ENCODE measurements at places on chromosomes 2 and 18.

- DNase-seq = no peak
These were observed 108.3 kb downstream of the ARL6IP6 start for GRCh38 chr2:152826581-152827279.

GRCh38 chr18:54080858-54081257 lies 143.6 kb downstream of the MBD2 start:
- DNase-seq = no peak

DNA sequence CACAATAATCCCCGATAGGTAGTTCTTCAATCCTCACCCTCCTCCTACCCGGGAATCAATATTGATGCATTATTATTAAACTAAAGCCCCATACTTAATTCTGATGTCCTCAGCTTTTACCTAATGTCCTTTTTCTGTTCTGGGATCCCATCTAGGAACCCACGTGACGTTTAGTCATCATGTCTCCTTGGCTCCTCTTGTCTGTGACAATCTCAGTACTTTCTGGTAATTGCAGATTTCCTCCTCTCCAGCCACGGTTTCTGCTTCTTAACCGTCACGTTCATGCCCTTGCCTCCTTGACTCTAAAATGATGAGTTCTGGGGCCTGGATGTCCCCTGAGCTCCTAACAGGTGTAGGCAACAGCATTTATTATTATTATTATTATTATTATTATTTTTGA lies 2.9 kb upstream of the DGKD start:
- DNase-seq = no peak

GRCh38 chr18:77111951-77112746 lies 20.4 kb downstream of the MBP start:
- DNase-seq = no peak

DNA sequence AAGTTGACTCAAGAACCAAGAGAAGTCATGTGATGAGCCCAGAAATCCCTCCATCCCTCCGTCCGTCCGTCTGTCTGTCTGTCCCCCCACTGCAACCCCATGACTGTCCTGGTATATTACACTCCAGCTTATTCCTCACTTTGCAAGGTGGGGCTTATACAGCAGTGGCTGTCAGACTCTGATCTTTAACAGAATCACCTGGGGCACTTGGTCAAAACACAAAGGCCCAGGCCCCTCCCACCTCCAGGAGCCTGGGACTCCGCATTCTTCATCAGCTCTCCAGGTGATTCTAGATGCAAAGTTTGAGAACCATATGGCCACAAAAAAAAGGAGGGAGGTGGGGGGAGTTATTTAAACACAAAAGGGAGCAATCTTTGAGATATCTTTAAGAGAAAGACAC lies 61.4 kb downstream of the MYO5B start:
- DNase-seq = no peak

DNA sequence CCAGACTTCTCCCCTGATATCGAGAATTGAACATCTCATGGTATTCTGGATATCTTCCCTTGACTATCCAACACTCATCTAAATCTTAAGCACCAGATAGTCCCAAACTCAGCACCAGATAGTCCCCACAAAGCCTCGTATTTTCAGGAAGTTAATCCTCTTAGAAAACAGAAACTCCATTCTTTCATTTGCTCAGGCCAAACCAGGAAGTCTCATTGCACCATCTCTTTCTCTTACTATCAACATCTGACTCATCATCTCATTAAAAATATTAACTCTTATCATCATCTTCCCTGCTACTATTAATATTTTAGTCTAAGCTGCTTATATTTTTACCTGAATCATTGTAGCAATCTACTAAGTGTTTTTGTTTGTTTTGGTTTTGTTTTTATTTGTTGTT lies 286.4 kb downstream of the GALNT13 start:
- no peak for DNase-seq

DNA sequence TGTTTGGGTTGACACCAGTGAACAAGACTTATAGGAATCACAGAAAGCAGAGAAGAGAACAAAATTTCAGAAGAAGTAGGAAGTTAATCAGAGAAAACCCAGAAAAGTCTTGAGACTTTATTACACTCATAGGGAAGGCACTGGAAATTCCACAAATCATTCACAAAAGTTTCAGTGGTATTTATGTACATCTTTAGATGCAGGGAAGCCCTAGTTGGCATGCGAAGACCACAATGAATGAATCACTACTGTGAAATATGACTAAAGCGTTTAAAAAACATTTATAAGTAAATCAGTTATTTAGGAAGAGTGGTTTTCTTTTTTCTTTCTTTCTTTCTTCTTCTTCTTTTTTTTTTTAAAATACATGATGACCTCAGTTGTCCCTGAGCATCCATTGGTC lies 105.1 kb downstream of the NUP35 start:
- no peak for DNase-seq

DNA sequence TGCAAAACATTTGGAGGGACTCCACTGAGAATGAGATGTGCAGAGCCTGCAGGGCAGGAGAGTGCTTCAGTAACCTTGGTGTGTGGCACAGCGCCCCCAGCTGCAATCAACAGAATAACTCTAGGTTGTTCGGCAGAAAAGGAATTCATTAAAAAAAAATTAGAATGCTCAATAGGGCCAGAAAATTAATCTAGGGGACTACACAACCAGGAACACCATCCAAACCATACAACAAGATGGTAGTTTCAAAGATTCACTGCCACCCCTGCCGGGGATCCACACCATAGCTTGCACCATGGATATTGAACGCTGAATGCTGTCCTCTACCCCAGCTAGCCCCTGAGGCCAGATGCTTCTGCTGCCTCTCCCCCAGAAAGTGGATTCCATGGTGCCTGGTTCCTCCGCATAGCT lies 50.1 kb downstream of the THUMPD2 start:
- no peak for DNase-seq

- DNase-seq = no peak
These were observed 3031.0 kb upstream of the TEKT4 start for GRCh38 chr2:91839904-91840868.

DNA sequence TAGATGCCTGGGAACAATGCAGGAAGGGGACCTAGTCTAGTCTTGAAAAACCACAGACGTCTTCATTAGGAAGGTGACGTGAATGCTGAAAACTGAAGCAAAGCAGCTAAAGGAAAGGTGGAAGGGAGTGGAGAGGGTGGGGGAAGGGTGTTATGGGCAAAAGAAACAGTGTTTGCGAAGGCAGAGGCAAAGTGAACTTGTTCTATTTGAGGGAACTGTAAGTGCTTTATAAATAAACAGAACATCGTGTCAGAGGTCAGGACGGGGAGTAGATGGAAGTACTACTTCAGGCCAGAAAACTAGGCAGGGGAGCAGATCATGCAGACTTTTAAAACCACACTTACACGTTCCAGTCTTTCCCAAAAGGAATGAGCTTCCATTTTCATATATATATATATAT lies 57.8 kb downstream of the FASTKD2 start:
- peak; percentile 17 for DNase-seq

DNA sequence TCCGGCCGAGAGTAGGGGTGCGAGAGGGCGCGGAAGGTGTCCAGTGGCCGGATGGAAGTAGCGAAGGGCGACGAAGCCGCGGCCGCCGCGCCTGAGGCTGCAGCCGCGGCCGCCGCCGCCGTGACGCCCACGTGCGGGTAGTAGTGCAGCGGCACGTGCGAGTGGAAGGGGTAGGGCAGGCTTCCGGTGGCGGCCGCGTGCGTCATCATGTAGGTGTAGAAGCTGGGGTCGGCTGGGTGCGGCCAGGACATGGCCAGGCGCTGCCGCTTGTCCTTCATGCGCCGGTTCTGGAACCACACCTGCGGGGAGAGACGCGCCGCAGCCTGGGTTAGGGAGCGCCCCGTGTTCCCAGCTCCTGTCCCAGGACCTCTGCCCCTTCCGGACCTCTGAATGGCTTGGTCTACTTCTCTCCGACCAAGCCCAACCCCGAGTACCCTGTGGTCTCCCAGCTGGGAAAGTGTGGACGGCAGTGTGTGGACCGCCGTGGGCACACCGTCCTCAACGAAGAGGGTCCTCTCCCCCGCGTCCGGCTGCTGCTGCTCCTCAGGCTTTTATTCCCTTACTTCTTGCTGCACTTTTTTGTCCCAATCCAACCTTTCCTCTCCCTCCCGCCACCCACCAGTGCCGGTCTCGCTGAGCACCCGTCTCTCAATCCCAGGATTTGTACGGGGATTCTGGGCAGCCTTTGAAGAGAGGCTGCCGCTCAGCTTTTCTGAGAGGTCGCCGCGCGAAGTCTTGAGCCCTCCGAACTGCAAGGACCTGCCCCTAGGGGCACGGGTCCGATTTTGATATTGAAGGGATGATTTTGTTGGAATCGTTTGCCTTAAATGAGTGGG lies 3.0 kb downstream of the EVX2 start:
- DNase-seq = no peak

DNA sequence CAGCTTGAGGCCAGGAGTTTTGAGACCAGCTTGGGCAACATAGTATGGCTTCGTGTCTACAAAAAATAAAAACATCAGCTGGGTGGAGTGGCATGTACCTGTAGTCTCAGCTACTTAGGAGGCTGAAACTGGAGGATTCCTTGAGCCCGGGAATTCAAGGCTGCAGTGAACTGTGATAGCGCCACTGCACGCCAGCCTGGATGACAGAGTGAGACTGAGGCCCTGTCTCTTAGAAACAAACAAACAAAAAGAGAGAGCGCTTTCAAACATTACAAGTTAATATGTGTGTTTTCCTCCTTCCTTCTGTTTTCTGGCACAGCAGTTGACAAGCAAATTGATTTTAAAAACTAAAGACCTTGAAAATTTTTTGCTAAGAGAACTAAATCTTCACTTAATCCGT lies 9.9 kb downstream of the EPC2 start:
- DNase-seq = no peak

GRCh38 chr2:121130301-121130850 lies 154.6 kb downstream of the TFCP2L1 start:
- no peak for DNase-seq

DNA sequence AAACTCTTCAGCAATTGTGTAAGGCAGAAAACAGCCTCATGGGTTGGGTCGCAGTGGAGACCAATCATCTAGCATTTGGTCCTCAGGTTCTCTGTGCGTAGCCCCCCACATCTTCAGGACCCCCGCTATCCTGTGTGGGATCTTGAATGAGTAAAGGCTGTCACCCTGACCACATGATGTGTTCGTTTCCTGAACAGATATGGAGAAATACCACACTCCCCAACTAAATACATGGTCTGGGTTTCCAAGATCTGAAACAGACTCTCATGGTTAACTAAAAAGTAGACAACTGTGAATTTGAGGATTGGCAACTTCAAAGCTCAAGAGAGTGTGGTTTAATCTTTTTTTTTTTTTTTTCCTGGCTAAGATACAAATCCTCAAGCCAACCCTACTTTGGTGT lies 23.2 kb downstream of the DOCK10 start:
- DNase-seq = no peak

DNA sequence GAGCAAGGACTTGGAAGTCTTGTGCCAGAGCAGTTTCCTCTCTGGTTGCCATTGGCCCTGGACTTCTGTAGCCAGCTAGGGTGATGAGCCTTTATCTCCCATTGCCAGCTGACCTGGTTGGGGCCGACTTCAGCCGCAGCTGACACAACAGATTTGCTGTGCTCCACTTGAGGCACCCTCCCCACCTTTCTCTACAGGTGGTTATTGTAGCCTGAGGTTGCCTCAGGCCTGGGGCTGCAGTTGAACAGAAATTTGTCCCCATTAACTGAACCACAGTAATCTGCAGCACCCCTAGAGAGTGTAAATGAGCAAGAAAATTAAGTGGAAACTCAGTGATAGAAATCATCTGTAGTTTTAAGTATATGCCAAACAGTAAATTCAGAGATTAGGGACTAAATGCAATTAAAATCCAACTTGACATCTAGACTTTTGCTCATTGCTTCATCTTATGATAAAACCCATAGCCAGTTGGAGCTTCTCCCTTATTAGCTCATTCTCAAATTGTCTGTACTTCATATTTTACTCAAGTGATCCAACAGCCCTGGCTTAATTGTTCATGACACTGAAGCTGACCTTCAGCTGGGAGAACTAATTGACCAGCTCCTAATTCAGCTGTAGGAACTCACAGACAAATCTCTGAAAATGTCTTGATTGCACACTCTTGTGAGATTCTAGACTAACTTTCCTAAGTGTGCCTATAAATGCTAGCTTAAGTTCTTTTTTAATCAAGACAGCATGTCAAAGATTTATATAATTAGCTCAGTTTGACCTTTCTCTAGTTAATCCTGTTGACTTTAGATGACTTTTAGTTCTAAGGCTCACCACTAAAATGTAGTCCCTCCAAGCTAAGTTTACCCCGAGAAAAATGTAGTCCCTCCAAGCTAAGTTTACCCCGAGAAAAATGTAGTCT lies 48.9 kb downstream of the COPS8 start:
- no peak for DNase-seq

- no peak for DNase-seq
These were observed 1162.7 kb upstream of the ZEB2 start for GRCh38 chr2:145682546-145683157.

- no peak for DNase-seq
These were observed 220.3 kb downstream of the KLHL29 start for GRCh38 chr2:23605236-23605635.

GRCh38 chr2:7119132-7119835 lies 202.1 kb downstream of the RNF144A start:
- DNase-seq = no peak

DNA sequence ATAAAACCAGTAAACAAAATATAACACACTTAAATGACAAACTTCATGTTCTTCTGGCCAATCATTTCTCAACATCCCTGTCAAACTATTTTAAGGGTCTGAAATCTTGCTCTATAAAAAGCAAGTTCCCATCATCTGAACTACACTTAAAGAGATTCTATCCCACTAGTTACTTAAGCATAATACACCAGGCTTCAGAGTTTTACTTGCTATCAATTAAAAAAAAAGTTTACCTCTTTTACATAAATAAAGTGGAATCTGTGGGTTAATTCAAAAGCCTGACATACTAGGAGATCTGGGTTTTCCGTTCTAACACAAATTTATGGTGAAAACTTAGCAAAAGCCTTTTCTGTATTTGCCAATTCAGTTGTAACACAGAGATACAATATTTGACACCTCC lies 1.9 kb downstream of the CLASP1 start:
- no peak for DNase-seq

DNA sequence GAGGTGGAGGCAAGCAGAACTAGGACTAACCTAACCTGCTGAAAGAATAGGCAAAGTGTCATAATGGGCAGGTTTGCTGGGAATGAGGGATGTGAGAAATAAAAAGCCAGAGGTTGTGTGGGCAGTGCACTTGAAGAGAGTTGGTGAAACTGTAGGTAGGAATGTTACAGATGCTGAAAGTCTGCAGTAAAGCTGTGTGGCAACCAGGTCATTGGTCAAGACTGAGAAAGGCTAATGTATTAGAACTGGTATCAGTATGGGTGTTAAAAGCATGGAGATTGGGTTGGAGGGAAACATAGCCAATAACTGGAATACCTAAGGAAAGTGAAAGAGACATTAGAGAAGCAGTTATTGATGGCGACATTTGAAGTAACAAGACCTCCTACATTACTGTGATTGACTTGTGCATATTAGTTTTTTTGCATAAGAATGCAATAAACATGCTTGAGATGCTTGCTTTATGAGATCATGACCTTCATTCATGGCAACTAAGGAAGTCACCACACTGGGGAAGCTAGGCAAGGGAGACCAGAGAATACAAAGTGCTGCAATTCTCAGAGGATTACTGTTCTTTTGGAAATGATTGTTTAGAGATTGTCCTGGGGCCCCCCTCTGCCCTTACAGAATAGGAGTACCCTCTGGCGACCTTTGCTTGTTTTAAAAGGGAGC lies 11.8 kb downstream of the GULP1 start:
- DNase-seq = no peak

GRCh38 chr2:10369269-10370255 lies 66.9 kb downstream of the HPCAL1 start:
- no peak for DNase-seq

GRCh38 chr2:118857677-118858484 lies 10.4 kb upstream of the EN1 start:
- DNase-seq = no peak

All from NCI-H187 (cell line).